ENCODE measurements at places on chromosomes 13 and 19.
A peak's percentile ranks its signal among the peaks of the same experiment; 100 is the strongest.

DNA sequence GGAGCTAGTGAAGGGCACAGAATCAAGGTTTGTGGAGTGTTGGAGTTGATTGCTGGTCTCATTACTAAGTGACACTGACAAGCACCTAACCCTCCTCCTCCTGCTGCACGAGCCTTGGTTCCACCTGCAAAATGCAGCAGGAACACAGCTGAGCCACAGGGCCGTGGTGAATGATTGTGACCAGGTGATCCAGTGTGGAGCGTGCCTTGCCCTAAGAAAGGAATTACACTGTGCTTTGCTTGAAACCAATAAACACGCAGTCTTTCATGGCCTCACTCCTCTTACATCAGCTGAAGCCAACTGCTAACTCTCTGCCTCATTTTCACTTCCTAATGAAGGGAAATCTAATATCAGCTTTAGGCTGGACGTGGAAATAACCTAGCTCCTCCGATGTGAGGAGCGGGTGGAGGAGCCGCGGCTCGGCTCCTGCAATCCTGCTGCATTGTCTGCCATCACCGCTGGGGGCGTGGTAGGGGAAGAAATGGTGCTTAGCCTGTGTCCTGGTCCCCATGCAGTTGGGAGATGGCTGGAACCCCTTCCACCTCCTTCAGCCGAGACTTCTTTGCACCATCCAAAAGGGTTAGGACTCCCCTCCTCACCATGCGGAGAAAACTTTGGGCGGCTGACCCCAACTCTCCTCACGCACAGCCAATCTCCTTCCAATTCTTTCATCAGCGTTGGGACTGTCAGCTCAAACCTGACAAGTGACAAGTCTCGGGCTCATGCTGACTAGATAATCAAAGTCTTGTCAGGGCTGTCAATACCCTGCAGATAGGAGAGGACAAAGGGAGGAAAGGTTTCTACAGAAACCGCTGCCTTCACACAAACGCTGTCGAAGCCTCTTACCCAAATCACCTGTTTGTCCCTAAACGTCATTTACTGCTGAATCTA, 427.9 kb downstream of the ZNF536 start:
- DNase-seq = peak; percentile 30

DNA sequence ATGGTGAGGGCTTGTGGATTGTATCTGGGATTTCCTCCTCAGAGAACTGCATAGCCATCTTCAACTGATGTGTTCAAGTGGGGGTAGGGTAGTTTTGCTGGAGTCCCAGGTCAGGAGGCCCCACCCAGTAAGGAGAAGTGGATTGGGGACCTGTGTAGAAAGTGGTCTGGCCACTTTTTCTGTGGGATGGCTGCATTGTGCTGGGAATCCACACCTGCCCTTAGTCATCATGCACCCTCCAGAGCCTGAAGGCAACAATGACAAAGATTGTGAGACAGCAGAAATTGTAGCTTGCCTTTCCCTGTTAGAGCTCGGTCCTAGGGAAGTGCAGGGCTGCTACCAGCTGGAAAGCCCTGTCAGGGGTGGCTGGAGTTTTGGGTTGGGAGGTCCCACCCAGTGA, 255.4 kb downstream of the NDFIP2 start:
- DNase-seq = no peak

- no peak for DNase-seq
Measured at GRCh38 chr19:55554741-55555152, 9.4 kb upstream of the SBK3 start.

- DNase-seq = no peak
Measured at GRCh38 chr13:45873491-45874325, 22.2 kb upstream of the SIAH3 start.

DNA sequence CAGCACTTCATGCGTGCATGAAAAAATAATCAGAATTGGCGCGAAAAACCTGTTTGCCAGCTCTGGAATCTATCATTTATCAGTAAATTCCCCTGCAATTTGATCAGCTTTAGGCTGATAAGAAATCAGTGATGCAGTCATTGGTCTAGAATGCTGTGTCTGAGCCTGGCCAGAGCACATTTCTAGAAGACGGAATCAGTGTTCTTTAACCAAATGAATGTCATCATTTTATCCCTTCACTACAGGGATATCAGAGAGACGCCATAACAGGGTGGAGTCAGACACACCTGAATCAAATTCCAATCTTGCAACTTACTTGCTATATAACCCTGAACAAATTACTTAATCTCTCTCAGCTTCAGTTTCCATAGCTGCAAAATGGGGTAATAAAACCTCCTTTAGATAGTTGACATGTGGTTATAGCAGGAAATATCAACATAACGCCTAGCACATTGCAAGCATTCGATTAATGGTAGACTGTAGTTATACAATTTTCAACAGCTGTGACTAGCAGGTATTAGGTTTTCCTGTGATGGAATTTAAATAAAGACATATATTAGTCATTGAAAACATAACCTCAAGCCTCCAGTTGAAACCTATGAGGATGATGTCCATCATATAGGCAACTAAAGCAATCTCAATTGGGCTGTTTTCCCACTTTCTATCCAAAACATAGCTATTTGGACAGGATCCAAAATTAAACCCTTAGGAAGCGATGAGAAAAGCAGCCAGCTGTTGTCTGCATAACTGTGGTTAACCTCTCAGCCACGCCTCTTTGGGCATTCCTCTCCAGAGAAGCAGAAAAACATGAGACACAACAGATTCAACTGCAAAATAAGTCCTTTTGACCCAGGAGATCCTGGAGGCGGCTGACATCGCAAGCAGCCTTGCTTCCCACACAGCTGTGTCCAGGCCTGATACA, 51.6 kb upstream of the UBL3 start:
- peak; percentile 13 for DNase-seq

DNA sequence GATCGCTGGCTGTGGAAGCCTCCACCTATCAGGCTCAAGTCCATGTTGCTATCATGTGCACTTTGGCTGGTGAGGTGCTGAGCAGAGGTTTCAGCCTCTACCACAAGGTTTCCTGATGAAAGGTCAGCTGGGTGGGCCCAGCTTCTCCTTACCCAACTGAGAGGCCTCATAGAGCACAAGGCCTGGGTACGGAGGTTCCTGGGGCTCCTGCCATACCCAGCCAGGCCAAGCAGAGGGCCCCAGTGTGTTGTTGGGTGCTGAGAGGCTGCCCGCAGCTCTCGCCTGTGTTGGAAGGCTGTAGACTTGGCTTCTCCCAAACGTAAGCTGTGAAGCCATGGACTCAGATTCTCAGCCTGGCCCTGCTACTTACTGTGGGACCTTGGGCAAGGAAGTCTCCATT, 28.2 kb downstream of the ACTN4 start:
- DNase-seq = no peak

DNA sequence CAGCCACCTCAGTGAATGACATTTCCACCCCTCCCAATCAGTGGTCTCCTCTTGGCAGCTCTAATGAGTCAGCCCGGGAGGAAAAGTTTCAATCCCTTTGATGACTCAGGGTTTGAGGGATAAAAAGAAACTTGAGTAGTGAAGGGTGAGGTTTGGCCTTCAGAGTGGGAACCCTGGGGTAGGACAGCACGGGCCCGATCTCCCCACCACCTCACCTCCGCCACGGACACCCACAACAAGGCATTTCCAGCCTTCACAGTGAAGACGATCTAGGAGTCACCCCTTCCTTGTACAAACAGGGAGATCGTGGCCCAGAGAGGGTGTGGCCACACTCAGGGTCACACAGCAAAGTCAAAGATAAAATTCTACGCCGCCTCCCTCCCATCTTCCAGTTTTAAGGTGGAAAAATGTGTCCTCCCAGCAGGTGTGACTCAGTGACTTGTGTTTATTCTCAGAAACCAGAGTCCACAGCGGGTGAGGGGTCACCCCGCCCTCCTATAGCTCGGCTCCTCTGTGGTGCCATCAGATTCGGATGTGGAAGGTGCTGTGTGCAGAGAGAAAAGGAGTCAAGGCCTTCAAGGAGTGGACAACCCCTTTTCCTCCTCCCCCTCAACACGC, 12.3 kb downstream of the CIB3 start:
- DNase-seq = peak; percentile 42

GRCh38 chr19:45405435-45406225, 761 bp upstream of the PPP1R13L start:
- peak; percentile 84 for DNase-seq

- DNase-seq = no peak
Measured at GRCh38 chr19:12543855-12544254, 7.4 kb downstream of the ZNF564 start.

DNA sequence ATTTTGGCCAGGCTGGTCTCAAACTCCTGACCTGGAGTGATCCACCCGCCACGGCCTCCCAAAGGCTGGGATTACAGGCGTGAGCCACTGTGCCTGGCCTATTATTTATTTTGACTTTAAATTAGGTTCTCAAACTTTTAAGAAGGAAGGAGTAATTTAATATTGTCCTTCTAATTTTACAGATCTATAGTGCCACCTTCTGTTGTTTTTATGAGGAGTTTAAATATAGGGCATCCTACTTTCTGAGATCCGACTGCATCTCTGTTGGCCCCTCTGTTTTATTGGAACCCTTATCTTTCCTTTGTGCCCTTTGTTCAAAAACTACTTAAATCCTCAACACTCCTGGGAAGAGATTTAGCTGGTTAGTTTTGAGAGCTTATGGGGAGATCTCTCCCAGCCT, 25.4 kb upstream of the ZMYM5 start:
- DNase-seq = no peak

DNA sequence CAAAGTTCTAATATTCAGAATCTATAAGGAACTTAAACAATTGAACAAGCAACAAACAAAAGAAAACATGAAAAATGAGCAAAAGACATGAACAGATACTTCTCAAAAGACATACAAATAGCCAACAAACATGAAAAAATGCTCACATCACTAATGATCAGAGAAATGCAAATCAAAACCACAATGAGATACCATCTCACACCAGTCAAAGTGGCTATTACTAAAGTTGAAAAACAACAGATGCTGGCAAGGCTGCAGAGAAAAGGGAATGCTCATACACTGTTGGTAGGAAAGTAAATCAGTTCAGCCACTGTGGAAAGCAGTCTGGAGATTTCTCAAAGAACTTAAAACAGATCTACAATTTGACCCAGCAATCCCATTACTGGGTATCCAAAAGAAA, 74.3 kb downstream of the CRYL1 start:
- no peak for DNase-seq

DNA sequence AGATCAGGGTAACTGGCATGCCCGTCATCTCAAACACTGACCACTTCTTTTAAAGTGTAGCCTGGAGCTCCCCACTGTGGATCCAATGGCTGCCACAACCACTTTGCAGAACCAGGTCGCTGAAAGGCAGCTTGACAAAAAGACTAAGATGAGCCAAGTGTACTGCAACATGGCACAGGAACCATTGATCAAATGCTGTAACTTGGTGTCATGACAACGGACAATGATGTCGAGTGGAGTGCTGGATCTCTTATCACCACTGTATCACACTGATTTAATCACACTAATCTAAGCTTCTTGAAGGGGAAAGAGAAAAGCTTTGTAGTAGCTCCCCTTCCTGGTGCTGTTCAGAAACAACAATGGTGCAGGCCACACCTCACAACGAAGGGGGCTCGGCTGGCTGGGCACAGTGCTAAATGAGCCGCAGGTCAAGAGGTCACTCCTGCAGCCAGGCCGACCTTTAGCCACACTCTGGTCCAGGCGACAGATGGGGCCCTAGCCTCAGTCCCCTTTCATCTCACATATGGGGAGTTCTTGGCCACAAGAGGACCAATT, 2.2 kb upstream of the TNFRSF19 start:
- no peak for DNase-seq

GRCh38 chr13:99431927-99432608, 69.2 kb upstream of the TM9SF2 start:
- no peak for DNase-seq

DNA sequence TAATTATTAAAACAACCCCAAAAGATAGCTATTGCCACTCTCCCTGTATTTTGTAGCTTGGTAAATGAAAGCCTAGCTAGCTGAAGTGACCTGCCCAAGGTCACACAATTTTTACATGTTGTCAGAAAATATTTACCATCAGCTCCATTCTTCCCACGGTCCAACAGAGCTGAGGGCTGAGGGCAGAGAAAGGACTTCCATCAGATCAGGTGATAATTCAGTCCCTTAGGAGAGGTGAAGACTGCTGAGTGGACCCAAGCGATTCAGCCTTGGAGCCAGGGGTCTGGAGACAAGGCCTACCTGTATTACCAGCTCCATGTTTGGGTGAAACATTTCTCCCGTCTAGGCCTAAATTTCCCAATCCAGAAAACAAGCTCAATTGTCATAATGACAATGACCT, 149.5 kb upstream of the TSHZ3 start:
- DNase-seq = no peak

DNA sequence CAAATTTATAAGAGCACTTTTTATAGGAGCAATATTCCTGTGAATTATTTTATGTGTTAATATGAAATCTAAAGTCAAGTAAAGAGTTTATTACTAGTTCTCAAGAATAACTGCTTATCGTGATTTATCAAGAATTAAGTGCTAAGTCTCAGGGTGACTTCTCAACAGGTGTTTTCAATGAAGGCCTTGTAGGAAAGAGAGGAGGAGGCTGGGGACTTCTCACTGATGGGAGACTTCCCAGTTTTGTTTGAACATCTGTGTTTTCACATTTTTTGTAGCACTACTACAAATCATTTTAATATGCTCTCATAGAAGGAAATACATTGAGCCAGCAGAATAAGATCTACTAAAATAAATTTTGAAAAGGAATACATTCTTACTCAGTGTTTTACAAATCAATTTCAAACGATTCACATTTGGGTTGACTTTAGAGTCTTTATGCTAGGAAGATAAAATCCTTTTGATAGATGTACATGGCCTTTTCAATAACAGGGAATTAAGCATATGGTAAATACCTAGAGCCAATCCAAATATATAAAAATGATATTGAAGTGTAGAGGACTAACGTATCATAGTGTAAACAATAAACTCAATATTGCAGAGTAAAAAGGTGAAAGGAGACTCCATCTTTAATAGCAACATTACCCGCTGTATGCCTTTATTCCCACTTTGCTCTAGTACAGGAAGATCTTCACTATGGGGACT, 6.8 kb downstream of the PCDH17 start:
- DNase-seq = no peak

DNA sequence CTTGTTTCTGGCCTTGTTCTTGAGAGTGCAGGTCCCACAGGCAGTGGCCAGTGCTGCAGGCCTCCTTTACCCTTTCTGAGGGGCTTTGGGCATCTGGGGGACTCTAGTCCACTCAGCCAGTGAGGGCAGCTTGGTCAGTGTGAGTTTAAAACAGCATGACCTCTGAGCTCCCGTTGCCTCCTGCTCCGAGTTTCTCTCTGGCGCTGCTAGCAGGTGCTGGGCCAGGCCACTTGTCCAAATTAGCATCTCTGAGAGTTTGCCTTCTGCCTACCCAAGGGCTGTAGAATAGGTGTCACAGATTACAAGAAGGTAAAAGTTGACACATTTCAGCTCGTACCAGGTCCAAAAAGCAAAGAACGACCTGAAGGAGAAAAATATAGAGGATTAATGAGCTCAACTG, 105.9 kb downstream of the SIPA1L3 start:
- DNase-seq = no peak

DNA sequence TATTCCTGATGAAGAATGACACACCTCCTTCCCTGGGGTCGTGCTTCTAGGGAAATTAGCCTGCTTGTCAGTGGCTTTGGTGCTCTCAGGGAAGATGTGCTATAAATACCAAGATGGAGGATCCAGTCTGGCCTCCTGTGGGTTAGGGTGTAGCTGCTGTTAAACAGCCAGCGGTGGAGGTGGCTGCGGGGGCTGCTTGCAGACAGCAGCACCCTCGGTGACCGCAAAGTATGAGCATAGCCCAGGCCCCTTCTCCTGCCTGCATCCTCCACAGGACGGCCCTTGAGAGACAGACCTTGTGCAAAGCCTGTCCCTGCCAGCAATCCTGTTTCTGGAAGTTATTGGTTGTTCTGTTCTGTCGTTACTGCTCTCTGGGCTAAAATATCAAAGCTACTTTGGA, 11.4 kb downstream of the VSTM2B start:
- DNase-seq = no peak

- DNase-seq = no peak
Measured at GRCh38 chr13:41622432-41623429, 165.4 kb downstream of the RGCC start.
